ENCODE measurements at places on chromosomes 16 and 17.

DNA sequence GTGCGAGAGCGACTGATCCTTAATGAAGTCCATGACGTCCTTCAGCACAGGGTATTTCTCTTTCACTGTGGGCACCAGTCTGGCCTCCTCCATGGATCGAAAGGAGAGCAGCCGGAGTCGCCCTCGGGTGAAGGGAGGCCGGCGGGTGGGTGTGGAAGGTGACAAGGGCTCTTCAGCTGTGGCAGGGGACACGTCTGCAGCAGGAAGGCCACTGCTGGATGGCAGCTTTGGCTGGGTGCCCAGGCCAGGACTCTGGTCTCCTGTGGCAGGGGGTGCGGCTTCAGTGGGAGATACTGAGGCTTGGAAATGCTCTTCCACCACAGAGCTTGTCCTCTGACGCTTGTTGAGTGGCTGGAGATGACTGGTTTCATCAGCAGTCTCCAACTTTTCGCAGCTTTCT, 78.5 kb downstream of the ZZEF1 start:
- no peak for DNase-seq

DNA sequence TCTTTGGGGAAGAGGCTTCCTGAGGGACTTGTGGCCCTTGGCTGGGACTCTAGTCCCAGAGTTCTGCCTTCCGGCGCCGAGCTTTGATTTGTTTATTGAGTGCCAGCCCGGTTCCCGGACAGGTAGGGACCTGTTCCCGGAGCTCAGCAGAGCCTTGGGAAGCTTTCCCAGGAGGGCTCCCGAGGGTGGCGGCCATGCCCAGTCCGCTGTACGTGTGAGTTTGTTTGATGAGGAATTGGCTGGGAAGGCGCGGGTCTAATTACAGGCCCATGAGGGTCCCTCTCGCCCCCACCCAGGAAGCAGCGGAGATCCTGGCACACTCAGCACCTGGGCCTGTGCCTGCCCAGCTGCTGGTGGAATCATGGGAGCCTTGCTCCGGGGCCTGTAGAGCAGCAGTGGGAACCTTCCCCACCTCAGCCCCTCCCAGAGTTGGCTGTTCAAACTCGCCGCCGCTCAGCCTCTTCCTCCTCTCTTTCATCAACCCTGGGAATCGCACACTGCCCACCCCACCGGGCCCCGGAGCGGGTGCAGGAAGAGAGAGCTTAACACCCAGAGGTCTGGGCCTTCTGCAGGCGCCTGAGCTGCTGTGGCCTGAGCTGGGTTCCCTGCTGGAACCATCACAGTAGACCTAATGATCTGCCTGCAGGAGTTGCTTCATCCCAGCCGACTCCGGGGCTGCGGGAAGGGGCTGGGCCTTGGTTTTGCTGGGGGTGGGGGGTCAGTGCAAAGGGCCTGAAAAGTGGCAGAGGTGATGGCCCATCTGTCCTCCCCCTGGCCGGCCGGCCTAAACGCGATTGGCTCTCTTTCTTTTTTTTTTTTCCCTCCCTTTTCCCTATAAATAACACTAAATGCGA, 313.7 kb downstream of the SEC14L1 start:
- no peak for DNase-seq

GRCh38 chr17:15197229-15197628, 67.9 kb downstream of the PMP22 start:
- DNase-seq, result no peak

DNA sequence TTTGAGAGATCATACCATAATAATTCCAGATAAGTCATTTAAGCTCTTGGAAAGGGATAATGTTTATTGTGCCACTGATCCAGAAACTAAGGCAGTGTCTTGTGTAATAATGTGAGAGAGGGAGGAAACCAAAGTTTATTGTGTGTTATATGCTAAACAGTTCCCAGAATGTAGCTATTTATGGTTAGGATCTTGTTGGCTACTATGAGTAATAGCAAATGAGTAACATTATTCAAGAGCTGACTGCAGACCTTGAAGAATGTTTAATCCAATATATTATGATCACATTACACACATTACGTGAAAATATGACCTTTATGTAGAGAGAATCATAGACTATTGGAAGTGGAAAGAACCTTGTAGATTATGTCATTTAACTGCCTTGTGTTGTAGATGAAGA, 139.5 kb downstream of the BCAS3 start:
- peak; percentile 84 for DNase-seq

- DNase-seq, result peak; percentile 44
These were observed 1.6 kb upstream of the CCL13 start for GRCh38 chr17:34354637-34355036.

DNA sequence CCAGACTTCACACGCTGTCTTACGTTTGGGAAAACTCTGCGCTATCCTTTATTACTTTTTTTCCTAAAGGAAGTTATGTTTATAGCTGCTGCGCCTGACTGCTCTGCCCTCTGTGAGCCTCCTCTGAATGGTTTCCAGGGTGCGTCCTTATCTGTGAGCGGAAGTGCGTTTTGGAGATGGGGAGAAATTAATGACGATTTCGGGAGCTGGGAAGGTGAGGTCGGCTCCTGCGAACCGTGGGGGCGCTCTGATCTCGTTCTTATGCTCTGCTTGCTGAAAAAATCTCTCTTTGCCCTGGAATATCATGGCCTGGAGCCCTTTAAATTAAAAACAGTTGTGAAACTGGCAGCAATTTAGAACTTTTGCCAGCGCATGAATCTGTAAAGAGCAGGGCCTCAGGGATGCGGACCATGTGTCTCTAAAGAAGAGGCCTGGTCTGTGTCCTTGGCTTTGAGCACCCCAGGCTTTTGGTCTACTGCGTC, 135.7 kb upstream of the ZFHX3 start:
- peak; percentile 39 for DNase-seq

- DNase-seq, result peak; percentile 75
These were observed 149.9 kb downstream of the RGS9 start for GRCh38 chr17:65287040-65287439.

- no peak for DNase-seq
These were observed 161.8 kb downstream of the RPTOR start for GRCh38 chr17:80706463-80706867.

DNA sequence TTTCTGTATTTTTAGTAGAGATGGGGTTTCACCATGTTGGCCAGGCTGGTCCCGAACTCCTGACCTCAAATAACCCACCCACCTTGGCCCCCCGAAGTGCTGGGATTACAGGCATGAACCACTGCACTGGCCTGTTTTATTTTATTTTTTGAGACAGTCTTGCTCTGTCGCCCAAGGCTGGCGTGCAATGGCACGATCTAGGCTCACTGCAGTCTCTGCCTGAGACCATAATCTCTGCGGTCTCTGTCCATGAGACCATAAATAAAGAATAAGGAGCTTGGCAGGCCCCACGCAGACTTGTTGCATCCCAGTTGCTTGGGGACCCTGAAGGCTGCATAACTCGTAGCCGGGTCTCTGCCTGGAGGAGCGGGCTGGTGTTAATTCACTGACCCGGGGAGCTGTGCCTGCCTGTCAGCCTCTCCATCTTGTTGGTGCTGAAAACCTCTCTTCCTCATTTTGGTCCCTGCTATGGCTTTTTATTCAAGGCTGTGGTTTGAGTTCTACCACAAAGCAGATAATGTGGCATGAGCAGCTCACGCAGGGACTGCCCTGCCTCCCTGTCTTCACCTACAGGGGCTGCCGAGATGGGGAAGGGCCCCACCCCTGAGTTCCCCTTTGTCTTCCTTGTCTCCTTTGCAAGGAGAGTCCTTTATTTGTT, 82.1 kb downstream of the MSI2 start:
- no peak for DNase-seq

DNA sequence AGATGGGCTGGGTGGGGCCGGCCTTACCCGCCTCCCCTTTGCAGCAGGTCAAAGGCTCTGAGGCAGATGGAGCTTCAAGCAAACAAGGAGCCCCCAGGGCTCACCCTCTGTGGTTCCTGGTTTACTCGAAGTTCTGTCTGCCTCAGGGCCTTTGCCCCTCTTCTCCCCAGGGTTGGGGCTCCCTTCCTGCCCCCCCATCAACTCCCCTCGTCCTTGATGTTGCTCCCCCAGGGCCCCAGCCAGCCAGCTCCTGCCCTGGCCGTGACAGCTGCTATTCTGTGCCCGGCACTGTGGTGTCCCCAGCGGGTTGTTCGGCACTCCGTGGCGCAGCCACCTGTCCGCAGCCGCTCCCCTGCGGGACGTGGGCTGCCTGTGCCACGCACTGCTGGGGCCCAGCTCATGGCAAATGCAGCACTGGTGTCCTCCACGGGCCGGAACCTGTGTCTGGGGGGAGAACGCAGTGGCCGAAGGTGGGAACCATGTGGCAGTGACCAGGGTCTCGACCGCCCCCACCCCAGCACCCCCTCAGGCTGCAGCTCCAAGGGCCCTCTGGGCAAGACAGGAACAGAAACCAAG, 4.3 kb upstream of the METRN start:
- no peak for DNase-seq

DNA sequence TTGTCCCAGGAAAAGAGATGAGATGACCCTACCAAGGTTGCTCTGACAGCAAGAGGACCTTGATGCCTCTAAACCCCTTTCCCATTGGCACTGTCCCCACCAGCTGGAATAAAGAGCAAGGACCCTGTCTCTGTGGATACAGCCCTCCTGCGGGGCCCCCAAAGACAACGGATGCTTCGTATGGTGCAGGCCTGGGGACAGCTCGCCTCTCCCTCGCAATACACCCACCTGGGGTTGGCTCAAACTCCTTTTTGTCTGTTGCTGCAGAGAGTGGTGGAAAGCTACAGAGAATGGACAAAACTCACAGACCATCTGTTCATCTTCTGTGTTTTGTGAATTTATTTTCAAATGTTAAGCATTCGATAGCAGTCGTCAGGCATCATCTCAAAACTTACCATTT, 27.6 kb upstream of the CACNG3 start:
- DNase-seq, result no peak

DNA sequence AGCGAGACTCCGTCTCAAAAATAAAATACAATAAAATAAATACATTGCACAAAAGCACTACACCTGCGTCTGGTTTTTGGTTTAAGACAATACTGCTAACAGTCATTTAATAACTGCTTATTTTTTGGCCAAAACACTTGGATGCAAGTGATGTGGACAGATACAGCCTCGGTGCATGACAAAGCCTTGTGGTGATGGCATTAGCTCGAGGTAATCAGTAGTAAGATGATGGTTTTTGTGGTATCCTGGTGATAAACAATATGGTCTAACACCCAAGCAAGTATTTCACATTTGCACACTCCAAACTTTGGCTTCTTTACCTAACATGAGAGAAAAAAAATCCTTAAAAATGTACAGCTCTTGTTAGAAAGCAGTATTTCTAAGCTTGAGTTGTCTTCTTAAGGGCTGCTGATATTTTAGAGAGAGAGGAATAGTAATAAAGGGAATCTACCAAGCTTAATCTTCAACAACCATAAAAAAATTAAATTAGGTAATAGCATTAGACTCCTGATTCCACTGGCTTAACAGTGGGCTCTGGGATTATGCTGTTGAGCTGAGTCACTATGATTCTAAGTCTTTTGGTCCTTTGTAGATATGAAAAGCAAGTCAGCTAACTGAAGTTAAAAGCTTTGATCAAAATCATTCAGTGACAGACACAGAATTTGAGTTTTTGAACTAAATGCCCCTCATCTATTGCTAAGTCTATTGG, 111.1 kb downstream of the VPS53 start:
- DNase-seq, result no peak

GRCh38 chr16:58027161-58027915, 1.8 kb downstream of the MMP15 start:
- DNase-seq, result peak; percentile 22

GRCh38 chr16:4695473-4696171, 2.3 kb downstream of the NUDT16L1 start:
- peak; percentile 8 for DNase-seq

DNA sequence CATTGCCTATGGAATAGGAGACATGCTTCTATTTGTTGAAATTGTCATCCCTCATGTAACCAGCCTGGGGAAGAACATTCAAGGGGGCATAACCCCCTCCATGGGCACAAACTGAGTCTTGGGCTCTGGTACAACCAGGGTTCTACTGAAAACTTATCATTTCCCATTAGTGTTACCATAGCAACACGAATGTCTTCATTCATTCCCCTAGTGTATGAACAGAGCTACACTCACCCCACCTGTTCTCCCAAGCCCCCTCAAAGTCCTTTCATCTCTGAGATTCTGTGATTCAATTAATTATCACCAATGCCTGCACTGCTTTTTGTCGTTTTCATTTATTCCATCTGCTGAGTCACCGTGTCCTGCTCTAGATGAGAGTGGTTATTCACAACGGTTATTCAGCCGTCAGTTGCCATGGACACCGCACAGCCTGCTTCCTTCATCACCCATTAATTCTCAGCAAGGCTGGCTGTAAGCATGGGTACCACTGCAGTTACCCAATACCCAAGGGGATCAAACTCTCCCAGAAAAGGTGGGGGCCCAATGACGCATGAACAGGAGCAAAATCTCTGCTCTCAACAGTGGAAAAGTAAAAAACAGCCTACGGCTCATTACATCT, 1.6 kb upstream of the GAST start:
- DNase-seq, result peak; percentile 63

DNA sequence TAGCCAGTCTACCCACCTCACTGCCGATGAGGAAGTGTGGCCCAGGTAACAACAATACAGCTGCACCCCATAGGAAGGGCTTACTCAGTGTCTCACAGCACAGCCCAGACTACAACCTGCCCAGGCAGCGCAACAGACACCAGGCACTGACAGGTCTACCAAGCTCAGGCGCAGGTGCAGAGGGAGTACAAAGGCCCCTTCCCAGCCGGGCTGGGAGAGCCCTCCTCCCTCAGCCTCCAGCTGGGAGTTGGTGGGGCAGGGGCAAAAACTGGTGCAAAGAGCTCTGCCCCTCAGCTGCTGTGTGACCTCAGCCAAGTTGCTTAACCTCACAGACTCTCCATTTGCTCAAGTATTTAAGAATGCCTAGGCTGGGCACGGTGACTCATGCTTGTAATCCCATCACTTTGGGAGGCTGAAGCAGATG, 112.6 kb upstream of the LHX1 start:
- DNase-seq, result peak; percentile 8

DNA sequence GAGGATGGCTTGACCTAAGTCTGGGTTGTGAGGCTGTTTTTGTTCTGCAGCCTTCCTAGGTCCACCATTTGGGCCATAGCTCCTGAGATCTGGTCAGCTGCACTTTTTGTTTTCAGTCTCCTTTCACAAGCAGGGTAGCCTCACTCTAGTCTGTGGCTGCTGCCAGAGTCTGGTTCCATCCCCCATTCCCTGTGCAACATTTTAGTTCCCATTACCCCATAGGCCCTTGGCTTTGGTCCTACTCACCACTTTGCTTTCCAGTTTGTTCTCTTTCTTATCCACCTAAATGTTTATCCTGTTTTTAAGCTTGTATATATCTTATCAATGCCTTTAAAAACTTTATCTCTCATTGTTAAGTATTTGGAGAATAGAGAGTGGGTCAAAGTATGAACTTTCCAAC, 6.5 kb upstream of the XYLT2 start:
- DNase-seq, result no peak
